ENCODE measurements at places on chromosomes 13 and 19.

- no peak for DNase-seq
These were observed 242.6 kb upstream of the RFC3 start for GRCh38 chr13:33575378-33575777.

DNA sequence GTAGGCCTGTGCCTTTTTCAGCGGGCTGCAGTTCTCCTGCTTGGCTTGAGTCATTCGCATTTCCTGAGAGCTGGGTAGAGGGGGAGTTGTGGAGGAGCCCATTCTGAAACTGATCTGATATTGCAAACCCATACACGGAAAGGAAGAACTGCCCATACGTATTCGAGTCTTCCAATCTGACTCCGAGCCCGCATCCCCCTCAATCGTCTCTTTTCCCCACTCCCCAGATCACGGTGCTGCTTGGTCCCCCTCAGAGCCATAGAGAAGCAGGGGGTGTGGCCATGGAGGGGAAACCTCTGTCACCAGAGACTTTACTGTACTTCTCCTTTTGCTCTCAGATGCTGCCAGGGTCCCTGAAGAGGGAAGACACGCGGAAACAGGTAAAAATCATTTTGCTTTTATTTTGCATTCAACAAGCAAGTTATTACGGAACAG, at the start of gene CD22:
CD22 (plus strand) TSS at position 337 of the 435 bp plus-strand sequence. CDS start 2,854 bp downstream, outside the sequence.
- DNase-seq: no peak

- DNase-seq: no peak
These were observed 6.2 kb downstream of the PEAK3 start for GRCh38 chr19:2275588-2276428.

DNA sequence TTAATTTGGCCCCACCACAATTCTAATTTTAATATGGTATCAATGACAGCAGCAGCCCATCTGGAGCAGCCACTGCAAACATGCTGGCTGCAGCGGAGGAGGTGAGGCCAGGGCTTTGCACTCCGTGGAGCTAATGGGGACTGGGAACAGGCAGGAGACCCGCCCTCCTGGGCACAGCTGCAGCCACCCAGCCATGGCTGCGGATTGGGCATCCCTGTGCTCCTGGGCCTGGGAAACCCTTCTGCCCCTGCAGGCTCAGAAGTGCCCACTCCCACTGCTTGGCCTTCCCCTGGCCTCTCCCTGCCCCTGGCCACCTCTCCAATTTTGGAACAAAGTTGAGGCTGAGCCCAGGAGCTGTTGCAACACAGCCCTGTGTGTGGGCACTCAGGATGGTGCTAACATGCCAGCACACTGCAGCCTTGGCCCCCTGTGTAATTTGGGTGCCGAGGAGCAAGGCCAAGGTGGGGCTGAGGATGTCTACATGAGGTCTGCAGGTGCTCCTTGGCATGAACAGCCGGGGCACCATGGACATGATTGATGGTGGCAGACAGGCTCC, 123.6 kb downstream of the PCDH9 start:
- no peak for DNase-seq

DNA sequence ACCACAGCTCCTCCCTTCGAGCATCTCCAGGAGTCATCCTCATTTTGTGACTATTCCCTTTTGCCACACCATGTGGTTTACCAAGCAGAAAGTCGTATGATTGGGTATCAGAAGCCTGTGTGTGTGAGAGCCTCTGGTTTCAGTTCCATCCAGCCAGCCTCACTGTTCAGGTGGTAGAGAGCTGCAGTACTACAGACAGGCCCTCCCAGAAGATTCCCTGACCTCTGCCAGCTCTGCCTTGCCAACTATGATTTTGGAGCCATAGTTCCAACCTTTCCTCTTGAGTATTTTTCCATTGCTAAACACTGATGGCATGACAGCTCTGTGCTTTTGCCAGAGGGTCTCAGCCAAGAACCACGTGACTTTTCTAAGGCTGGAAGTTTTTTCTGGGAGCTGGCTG, 82.5 kb downstream of the DHRS12 start:
- no peak for DNase-seq

- peak; percentile 51 for DNase-seq
These were observed 382.4 kb downstream of the KCTD12 start for GRCh38 chr13:76503766-76504165.

DNA sequence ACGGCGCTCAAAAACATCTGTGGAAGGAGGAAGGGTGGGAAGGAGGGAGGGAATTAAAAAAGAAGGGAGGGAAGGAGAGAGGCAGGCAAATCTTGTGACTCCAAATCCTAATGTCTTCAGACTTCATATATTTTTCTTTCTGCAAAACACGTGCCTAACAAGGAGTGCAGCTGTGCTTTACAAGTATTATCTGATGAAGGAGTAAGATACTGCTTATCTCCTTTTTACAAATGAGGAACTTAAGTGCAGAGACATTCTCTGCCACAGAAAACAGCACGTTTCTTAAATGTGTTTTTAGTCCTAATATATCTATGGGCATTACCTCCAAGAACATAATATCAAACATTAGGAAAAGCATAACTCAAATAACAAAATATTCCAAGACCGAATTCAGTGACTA, 6.5 kb downstream of the FLT3 start:
- no peak for DNase-seq

DNA sequence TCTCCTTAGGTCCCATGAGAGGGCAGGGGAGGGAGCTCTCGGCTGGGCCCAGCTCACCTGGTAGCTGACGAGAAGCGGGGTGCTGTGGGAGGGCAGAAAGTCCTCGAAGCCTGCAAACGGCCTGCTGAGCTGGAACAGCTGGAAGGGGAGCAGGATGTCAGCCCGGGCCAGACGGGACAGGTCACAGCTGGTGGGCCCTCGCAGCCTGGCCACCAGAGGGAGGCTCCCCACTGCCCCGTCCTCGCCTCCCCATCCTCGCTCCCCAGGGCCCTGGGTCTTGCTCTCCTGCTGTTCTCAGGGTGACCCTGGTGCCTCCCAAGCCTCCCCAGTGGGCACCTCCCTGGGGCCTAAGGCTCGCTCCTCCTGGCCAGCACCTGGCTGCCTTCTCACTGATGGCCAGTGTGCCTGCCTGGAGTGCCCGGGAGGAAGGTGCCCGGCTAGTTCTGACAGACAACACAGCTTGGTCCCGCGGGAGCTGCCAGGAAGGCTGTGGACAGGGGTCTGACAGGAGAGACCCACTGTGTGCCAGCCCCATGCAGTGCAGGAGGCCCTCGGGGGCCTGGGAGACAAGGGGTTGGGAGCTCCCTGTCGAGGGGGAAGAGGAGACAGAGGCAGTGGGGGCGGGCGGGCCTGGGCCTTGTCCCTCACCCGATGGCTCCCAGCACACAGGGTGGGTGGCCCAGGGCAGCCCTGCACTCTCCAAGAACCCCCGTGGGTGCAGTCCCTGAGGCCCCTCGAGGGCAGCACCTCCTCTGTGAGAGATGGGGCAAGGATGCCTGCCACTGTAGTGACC, 20.3 kb downstream of the GPX4 start:
- DNase-seq: no peak

DNA sequence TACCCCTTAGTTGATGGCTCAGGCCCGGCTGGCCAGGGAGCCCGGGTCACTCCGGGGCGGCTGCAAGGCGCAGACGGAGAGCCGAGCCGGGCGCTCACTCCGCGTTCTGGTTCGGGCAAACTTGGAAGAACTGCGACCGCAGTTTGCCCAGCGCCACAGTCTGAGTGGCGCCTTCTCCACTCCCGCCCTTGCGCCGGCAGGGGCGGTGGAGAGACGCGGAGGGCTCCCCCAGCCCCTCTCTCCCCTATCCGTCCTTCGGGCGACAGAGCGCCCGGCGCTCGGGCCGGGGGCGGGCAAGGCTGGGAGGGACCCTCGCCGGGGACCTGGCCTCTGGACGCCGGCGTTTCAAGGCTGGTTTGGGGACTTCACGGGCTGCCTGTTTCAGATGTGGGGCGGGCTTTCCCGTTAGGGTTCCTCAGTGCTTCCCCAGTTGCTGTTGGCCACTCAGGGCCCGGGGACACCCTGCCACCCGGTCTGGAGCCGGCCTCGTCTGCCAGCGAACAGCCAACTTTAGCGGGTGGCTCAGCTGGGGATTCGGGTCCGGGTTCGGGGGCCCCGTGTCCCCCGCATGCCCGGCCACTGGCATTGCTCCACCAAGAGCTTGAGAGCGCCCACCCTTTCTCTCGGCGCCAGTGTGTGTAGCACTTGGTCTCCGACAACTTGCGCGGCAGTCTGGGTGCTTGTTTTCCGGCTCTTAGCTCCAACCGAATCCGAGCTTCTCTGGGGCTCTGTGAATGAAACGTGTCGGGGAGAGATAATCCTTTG, 1.5 kb downstream of the GPC6 start:
- DNase-seq: peak; percentile 86

DNA sequence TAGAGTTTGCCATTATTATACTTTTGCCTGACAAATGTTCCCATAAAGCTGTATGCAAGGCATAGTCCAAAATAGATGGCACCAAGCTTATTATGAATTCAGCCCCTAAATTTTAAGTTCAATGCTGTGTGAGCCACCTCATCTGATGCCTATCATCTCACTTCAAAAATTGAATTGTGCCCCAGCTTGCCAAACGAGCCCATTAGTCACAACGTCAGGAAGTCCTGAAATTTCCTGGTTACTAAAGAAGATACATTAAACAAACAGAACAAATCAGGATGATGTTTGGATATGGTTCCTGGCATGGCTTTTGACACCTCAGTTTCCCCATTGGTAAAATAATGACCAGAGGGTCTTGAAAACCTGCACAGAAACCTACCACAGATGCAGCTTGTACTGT, 147.5 kb upstream of the SOX21 start:
- no peak for DNase-seq

DNA sequence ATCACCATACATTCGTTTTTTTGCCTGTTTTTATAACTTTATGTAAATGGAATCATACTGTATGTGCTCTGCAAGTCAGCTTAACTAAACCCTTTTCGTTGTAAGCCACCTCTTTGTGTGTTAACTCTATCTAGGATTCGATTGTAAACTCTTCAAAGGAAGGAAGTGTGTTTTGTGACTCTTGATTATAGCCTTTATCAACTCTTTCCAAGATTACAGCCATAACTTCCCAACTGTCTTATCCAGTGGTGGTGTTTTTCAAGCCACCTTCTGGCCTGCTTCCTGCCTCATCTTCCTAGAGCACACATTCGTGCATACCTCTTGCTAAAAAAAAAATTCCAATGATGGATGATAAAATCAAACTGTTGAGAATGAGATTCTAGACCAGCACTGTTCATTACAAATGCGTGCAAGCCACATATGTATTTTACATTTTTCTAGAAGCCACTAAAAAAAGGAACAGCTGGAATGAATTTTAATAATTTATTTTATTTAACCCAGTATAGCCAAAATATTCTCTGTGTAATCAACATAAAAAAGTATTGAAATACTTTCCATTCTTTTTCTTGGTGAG, 12.0 kb upstream of the FBXL3 start:
- DNase-seq: no peak

DNA sequence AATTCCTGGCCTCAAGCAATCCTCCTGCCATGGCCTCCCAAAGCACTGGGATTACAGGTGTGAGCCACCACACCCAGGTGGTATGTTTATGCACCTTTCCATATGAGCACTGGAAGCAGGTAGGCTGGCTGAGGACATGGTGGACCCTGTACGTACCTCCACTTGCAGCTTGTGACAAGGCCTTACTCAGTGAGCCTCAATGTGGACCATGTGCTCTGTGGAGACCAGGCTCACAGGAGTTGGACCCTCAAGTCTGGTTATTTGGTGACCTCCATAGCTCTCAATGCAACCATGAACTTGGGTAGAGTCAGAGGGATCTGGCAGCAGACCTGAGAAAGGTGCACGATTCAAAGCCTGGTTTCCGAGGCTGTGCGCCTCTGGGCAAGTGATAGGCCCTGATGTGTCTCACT, 5.5 kb downstream of the ACP4 start:
- DNase-seq: no peak

DNA sequence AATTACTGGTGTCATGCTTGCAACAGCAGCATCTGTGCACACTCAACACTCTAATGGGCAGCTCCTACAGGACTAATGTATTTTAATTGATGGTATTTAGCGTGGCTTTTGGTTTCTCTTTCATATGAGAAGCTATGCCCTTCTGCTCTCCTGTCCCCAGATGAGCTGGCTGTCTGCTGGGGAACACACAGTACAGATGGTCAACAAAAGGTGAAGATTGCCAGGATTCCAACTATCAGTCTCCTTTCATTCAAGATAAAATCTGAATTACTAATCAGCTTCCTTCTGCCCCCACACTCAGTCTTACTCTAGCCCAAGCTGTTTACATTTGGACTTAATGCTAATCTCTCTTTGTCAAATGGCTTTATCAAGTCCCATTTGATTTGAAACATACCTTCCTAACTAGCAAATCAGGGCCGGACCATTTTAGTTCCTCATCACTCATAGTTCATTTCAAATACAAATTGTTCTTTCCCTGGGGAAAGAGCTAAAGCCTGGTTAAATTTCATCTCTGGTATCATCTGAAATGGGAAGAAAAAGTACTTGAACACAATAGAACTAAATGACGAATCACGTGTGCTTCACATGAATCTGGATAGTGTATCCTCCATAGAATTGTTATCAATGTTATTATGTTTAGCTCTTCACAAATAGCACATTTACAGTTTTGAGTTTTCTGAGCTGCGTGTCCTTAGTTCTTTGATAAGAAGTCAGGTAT, 988.0 kb downstream of the PCDH17 start:
- no peak for DNase-seq

DNA sequence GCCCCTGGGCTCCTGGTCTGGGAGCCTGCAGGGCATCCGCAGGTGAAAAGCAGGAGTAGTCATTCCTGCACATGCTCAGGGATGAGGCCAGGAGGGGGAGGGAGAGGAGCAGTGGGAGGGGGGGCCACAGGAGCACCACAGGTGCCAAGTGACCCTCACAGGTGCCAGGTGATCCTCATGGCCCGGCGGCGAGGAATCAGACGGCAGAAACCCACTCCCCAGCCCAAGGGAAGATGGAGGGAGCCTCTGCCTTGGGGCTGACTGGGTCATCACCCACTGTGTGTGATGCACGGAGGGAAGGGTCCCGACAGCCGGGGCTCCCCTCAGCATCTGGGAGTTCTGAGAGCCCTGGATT, 27.4 kb downstream of the SH3GL1 start:
- no peak for DNase-seq

DNA sequence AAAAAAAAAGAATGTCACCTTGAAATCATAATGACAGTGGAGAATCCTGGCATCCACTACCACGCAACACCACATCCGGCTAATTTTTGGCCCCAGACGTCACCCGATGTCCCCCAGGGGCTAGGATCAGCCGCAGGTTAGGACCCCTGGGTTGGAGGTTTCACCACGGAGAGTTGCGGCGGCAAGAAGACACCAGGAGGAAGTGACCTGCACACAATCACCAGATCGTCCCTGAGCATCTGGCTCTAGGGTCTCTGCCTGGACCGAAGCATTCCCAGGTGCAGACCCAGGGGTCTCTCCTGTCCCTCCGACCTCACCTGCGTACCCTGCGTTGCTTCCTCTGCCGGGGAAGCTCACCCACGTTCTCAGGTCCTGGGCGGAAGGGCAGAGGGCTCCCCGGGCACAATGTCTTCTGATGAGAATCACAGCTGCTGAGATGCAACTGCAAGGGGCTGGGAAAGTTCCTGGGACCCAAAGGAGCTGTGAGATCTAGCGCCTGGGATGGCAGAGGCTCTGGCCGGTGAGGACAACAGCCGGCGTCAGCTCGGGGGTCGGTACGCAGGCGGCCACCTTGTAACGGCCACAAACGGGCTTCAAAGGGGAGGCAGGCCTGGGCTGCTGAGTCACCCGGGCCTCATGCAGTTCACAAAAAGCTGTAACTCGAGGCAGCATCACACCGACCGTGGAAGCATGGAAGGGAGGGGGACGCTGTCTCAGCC, 111.2 kb downstream of the GADD45B start:
- DNase-seq: no peak

Measured in NCI-H510A treated with DMSO at 0.1 percent for 48 hours (cell line).